Stimulated activated CD8-positive, alpha-beta memory T cell treated with anti-CD3 and anti-CD28 coated beads, Interleukin-7, amount 100 ng/mL, for 48 hours (primary cell): ENCODE measurements at places on chromosomes 12 and 14.

GRCh38 chr12:97397008-97397407 lies 65.6 kb upstream of the RMST start:
- DNase-seq, result no peak

- no peak for DNase-seq
These were observed 415.7 kb upstream of the ATP2B1 start for GRCh38 chr12:90124289-90124688.

- no peak for DNase-seq
These were observed 3.8 kb downstream of the EIF5 start for GRCh38 chr14:103337794-103338193.

DNA sequence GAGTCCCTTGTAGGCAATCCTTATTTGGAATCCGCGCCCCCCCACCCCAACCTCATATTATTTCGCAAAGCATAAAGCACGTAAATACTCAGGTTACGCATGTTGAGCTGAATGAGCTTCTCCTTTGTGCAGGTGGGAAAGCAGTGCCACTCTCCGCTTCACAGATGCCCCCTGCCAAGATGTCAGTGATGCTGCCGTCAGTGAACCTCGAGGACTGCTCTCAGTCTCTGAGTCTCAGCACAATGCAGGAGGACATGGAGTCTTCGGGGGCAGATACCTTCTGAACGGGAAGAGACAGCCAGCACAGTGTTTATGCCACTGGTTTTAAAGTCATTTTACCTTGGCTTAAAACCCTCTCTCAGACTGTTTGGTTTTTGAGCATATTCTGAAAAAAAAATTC lies 90.1 kb upstream of the DACT1 start:
- no peak for DNase-seq

DNA sequence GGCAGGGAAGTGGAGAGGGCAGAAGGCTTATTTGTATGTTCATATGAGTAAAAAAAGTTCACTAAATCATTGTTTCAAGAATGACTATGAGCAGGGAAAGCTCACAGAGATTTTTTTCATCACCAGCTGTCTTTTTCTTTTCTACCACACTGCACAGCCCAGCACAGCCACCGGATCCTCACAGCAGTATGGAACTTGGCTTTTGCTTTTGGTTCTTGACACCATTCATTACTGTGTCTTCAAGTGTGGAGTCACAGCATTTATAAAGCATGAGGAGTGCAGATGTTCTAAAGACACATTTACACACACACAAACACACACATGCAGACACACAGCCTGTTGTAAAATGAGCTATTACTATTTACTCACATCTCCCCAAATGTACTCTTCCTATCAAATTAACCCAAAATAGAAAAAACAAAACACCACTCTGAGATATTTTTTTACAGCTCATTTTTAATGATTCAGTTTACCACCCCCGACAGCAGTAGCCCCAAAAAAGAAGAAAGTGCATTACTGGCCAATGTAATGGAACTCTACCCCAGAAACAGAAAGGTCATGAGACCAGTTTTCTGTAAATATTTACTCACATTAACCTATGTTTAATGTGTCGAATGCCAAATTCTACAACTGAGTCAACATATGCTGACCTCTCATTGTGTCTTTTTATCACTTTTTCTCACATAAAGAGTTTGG lies 60.5 kb downstream of the BTG1 start:
- no peak for DNase-seq

GRCh38 chr12:51224625-51225024 lies 6.8 kb upstream of the POU6F1 start:
- DNase-seq, result no peak

DNA sequence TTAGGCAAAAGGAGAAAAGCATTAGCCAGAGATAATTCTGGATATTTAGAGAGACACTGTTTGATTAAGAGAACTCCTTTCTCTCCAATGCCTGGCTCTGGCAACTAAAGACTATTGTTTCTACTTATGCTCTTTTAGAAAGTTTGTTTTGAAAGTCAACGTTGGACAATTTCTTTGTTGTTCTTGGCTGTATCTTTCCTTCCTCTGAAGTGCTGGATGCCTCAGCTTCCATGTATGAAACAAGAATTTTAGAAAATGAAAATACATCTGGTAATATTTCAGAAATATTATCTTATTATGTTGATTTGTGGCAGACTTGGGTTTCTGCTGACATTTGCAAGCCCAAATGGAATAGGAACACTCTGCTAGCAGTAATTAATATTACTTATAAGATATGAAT lies 382.6 kb downstream of the SNAPC1 start:
- no peak for DNase-seq

DNA sequence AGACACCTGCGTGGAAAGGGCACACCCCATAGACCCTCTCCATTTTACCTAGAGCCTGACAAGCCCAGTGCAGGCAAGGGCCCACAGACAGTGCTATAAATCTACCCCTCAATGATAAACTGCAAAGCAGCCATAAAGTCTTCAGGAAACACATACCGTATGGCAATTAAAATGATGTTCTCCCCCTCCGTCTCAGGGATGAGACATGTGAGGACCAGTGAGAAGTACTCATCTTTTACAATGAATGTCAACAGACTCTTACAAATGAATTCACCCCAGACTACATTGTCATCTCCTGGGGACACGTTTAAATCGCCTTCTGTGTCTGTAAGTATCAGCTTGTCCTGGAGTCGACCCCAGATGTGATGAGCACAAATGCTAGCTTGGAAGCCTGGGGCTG lies 362.7 kb downstream of the ADGRD1 start:
- DNase-seq, result no peak

- DNase-seq, result no peak
These were observed 5.5 kb upstream of the PAX9 start for GRCh38 chr14:36655963-36656686.

- DNase-seq, result no peak
These were observed 22.7 kb downstream of the MFAP5 start for GRCh38 chr12:8639936-8640335.

- no peak for DNase-seq
These were observed 40.7 kb upstream of the HDAC7 start for GRCh38 chr12:47860279-47860841.
